ENCODE measurements at places on chromosomes 2 and 18.

GRCh38 chr2:11899264-11899818 lies 152.9 kb downstream of the LPIN1 start:
- DNase-seq: no peak

GRCh38 chr18:75165926-75166325 lies 43.0 kb downstream of the PTGR3 start:
- no peak for DNase-seq

- no peak for DNase-seq
Measured at GRCh38 chr2:9249020-9249800, 42.6 kb downstream of the ASAP2 start.

GRCh38 chr2:149745396-149746230 lies 158.0 kb upstream of the MMADHC start:
- DNase-seq: no peak

- no peak for DNase-seq
Measured at GRCh38 chr18:79620576-79621165, 58.9 kb upstream of the CTDP1 start.

DNA sequence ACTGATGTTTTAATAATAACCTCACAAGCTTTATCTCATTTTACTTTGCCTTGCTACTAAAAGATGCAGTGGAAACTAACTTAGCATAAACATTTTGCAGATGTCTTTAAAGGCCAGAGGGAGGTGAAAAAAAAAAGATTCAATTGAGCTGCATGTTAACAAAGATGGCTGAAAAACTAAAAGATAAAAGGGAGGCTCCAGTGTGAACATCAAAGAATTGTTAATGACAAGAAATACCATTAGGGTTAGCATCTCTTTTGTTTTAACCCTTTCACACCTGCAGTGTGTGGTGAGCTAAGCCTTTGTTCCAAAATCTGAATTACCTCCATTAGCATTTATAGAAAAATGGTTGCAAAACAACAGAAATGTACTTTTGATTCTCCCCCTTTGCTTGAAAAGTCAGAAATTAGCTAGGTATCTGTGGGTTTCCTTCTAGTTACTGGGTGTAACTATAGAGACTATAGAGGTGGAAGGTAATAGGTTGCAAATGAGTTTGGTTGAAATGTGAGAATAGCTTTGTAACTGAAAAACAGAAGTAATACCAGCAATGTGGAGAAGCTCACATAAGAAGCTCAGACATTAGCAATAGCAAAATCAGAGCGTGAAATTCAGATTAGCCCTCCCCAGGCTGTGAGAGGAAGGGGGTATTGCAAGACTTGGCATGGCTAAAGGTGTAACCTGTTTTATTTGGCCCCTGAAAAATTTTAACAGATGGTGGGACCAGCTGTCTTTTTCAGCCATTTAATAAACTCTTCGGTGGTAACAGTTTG lies 34.8 kb upstream of the SP5 start:
- DNase-seq: no peak

GRCh38 chr2:148917431-148917830 lies 42.4 kb downstream of the KIF5C start:
- no peak for DNase-seq

DNA sequence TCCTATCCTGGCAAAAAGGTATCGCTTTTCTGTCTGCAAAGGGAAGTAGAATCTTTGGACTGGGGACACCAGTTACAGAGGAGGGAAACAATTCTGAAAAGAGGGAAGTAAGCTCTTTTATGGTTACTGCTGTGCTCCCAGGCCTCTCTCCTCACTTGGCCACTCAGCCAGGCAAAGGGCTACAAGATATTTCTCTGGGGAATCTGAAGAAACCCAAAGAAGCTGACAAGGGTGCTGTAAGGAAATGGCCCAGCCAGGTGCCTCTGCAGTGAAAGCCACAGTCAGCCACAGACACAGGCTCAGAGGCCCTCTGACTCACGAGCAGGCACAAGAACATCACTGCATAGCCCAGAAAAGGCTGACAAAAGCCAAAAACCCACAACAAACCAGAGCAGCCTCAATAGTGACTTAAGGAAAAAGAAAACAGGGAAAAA lies 5.8 kb downstream of the HDLBP start:
- no peak for DNase-seq

- no peak for DNase-seq
Measured at GRCh38 chr18:57764995-57765394, 38.1 kb downstream of the ATP8B1 start.

GRCh38 chr2:100021791-100022340 lies 120.5 kb downstream of the AFF3 start:
- DNase-seq: no peak

- DNase-seq: no peak
Measured at GRCh38 chr2:215236131-215236530, 75.7 kb upstream of the ATIC start.

DNA sequence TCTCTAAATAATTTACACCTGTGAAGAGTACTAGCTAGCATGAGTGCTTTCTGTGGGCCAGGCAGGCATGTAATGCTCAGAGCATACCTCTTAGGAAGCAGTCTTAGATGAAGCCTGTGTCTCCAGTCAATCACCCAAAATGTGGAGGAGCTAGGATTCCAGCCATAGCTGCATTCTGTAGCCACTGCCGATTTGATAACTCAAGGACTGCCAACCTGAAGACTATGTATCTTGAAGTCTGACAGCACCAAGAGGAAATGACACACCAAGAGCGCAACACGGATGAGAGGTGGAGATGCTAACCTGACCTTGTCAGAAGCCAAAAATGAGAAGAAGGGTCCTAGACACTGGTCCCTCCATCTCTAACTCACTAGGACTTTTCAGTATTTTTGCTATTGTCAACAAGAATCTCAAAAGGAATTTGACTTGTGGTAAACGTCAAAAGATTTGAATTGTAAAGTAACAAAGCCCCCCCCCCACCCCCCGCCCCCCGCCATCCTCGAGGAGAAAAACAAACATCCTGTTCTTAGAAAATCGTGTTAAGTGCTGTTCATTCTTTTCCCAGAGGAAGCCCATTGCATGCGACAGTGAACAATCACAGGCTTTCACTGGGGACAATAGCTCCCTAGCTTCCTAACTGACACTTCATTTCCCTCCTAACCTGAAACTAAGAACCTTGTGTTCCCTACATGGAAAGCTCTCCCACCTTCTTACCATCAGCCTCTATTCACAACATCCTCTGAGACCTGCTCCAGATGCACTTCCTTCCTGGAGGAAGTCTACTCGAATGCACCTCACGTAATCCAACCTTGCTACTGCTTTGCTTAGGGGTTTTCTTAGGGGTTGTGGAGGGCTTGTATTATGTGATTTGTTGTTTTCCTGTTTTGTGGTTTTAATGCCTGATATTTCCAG lies 14.7 kb downstream of the CDC42EP3 start:
- DNase-seq: no peak

GRCh38 chr18:45526114-45526841 lies 89.0 kb upstream of the SLC14A2 start:
- DNase-seq: no peak

- DNase-seq: no peak
Measured at GRCh38 chr2:150127995-150128394, 359.5 kb downstream of the RND3 start.

GRCh38 chr18:3995476-3996102 lies 459.5 kb downstream of the DLGAP1 start:
- no peak for DNase-seq

DNA sequence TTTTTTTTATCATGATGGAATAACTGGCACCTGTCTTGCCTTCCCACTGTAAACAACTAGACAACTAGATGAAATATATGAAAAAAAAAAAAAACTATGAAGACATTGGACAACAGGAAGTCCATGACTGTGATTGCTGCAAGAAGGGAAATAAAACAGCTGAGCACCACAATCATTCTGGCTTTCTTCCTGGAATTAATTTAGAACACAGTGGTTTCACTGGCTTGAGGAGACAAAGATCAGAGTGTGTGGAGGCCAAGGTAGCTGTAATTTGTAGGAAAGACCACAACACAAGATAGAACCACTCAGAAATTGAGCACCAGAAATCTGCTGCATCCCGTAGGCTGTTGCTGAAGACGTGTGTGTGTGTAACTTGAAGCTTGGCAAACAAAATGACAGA lies 121.1 kb upstream of the PID1 start:
- no peak for DNase-seq

DNA sequence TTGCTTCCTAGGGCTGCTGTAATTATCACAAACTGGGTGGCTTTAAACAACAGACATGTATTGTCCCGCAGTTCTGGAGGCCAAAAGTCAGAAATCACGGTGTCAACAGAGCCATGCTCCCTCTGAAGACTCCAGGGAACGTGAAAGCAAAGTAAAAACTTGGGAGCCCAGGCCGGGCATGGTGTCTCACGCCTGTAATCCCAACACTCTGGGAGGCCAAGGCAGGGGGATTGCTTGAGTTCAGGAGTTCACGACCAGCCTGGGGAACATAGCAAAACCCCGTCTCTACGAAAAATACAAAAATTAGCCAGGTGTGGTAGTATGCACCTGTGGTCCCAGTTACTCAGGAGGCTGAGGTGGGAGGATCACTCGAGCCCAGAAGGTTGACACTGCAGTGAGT lies 63.5 kb downstream of the MCFD2 start:
- no peak for DNase-seq

DNA sequence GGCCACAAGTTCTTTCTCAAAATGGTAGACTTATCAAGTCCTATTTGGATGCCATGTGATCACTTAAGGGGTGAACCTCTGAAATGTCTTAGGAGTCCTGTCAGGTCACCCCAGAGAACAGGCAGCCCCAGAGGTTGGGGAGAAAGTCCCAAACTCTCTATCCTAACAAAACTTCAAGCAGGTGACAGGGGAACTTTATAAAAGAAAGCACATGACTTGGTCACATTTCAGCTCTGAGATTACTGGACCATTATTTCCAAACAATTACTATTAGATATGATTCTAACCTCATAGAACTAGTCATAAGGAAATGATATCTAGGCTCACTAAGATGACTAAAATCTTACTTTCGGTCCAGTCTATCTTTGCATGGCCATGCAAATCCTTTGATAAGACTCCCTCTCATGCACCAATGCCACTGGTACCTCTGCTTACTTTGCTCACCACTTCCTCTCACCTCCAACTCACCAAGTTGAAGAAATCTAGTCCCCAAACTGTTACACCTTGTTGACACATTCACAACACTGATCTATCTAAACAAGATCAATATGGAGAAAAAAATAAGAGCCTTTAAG lies 107.0 kb downstream of the GALNT14 start:
- no peak for DNase-seq

DNA sequence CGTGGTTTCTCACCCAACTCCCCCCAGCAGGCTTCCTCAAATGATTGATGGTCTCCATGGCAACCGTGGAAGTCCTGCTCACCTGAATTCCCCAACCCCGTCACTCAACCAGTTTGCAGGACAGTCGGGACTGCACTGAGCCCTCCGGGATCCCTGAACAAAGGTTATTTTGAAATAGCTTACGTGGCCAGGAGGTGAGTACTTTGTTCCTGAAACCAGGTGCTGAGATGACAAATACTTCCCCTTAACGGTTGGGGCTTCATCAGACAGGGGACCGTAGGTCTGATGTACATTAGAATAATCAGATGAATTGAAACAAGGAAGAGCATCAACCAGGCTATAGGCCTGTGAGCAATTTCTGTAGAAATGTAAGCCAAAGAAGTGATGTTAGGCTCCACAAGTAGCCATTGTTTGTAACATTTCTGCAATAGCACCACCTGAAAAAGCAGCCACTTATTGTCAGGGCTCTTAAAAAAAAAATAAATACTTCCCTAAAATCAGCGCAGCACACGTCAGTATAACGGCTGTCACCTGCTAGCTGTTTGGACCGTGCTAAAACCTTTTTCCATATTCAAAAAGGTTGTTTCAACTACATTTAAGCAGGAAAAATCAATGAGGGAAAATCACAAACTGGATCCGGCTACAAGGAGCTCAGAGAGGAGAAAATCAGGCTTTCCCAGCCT lies 206.4 kb upstream of the ID2 start:
- DNase-seq: no peak

DNA sequence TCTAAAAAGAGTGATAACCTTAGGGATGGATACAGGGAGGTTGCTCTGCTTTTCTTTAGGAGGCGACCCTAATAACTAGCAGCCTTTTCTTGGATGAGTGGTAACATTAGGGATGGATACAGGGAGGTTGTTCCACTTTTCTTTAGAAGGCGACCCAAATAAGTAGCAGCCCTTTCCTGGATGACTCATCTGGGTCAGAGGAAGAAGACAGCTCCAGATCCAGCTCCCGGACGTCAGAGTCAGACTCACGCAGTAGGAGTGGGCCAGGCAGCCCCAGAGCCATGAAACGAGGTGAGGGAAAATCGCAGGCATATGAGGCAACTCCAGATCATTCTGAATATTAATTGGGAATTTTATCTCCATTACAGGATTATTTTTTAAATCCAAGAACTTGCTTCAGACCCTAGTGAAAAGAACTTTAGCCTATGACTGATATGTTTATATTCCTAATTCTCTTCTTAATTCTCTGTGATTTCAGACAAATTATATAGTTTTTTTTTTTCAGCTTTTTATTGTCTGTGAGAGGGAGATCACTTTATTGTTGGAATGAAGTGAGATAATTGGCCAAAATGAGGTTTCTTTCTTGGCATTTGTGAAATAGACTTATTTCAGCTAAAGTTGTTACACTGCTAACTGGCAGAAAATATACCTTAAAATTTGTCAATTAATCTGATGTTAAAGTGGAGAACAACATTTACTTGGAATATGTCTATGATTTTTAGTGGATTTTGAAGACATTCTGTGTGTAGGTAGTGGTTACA lies 31.2 kb upstream of the C1GALT1C1L start:
- DNase-seq: peak; percentile 48

DNA sequence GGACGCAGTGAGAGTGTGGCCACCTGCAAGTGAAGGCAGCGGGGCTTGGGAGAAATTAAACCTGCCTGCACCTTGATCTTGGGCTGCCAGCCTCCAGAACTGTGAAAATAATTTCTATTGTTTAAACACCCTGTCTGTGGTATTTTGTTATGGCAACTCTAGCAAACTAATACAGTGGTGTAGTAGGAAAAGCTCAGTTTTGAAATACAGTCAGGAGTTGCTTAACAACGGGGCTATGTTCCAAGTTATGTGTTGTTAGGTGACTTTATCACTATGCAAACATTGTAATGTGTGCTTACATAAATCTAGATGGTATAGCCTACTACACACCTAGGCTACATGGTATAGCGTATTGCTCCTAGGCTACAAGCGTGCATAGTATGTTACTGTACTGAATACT lies 93.4 kb upstream of the FN1 start:
- no peak for DNase-seq

DNA sequence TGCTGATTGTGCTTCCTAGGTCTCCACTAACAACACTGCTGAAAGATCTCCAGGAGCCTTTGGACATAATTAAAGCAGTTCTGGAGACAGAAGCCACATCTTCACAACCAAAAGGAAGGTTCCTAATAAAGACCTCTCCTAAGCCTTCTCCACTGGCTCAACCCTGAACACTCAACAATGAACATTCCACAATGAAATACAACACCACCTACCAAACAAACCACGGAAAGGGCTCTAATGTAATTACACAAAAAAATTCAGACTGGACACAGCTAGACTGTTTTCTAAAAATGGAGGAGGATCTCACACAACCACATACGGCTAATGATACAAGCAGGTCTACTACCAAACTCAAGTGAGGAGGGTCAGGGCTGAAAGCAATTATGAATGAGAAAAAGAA lies 43.6 kb downstream of the NOL10 start:
- DNase-seq: no peak

Data from left ventricle myocardium superior (tissue), 1 donor.